ENCODE measurements at places on chromosomes 5 and 9.

DNA sequence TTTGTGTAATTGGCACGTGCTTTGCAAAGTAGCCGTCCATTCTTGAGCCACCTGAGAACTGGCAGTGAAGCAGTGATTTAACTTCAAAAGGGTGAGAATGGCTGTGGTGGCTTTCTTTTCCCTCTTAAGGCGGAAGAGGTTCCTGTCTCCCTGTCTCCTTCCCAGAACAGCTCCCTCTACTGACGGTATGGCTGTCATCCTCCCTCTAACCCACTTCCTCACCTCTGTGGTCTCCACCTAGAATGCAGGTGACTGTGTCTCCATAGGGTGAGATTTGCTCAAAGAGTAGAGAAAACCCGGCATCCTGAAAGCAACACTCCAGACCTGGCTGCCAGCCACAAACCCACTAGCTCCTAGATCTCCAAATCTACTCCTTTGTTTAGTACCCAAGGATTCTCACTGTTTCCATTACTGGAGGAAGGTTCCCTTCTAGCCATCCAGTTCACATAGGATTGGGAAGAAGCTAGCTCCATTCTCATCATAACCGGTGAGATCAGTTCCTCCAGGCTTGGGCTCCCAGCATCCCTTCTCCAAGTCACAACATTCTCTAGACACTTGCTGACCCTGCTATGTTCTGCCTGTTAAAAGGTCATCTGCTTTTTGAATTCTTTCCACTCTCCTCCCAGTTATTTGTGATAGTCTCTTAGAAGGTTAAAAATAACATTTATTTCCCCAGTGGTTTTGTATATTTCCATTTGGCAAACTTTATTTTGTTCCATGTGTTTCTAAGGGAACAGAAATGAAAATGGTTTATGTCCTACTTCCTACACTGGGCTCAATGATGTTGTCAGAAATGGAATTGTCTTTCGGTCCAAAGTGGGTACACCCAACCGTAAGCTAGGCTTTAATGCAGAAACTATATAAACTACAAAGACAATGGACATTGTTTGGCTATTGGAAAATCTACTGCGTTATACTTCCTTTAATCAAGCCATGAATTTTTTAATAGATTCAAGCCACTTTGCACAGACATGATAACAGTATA lies 269.4 kb downstream of the CWC27 start:
- peak; percentile 42 for DNase-seq

GRCh38 chr5:120614531-120615180 lies 150.6 kb downstream of the PRR16 start:
- DNase-seq = no peak

DNA sequence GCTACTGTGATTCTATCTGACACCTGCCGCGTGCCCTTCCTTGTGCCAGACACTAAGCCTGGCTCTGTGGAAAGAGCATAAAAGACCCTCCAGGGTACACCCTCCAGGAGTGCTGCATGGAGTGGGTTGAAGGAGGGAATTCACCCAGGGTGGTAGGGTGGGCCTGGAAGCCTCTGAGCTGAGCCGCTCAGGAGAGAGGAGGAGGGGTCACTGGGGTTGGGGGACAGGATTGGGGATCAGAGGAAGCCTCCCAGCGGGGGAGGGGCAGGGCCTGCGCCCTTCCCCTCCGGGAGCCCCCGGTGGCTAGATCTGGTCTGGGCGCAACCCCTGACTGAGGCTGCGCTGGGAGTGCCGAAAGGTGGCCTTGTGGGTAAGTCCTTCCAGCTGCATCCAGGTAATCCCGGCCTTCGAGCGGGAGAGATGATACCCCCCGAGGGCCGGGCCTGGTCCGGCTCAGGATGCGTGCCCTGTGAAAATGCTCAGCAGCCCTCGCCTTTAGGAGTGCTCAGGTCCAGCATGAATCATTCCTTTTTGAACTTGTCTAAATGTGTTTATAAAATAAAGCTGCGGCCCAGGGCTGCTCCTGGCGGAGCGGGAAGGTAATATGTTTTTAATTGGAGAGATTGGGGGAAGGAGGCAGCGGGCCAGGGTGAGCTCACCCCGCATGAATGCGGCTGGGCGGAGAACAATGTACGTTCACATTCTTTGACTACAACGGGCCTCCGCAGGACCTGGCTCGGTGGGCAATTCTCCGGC lies 118.1 kb upstream of the SMIM23 start:
- peak; percentile 57 for DNase-seq

GRCh38 chr9:69932901-69933300 lies 110.7 kb upstream of the MAMDC2 start:
- peak; percentile 17 for DNase-seq

DNA sequence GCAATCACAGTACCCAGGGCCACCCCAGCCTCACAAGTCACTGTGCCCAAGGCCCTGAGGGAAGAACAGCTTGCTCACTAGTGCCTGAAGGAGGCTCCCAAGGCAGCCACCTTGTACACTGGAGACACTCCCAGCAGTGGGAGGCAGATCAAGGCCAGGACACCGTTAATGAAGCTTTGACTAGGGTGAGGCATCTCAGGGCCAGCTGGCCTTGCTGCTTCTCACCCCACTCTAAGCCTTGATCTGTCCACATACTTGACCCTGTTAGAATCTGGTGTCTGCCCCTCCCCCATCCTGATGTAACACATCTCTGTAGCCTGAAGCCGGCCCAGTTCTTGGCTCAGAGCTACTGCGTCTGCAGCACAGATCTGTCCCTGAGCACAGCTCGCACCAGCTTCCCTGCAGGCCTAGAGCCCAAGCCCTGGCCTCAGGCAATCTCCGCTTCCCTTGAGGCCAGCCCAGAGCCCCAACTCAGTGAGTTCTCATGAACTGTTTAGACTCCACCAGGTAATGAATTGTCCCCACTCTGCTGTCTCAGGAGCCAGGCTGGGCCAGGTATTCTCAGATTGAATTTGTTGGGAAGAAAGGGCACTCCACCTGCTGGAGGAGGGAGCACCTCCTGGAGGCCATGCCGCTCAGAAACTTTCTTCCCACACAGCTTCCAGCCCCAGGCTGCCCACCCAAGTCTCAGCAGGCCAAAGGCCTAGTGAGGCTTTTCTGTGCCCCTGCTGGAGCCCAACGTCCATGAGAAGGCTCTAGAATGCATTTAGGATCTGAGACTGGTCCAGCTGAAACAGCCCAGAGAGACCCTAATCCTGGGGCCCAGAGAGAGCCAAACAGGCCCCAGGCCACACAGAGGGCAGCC lies 13.4 kb upstream of the JADE2 start:
- DNase-seq = peak; percentile 64

- no peak for DNase-seq
Observed at GRCh38 chr9:77714077-77714549, 66.0 kb upstream of the GNA14 start.

DNA sequence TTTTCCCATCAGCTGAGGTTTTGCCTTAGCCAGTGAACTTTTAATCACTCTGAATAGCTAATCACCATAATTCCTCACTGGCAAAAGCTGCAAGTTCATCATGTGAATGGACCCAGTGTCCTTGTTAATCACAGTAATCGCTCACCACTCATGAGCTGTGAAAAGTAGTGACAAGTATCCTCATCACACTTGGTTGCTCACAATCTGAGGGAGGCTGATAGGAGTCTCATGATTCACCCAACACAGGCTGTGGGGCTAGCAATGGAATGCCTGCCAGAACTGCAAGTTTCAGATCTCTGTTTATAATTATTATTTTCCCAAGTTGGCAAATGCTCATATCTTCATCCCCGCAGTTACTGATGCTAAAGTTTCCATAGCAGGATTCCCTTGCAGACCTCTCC lies 467.2 kb downstream of the KIF4B start:
- DNase-seq = no peak

- DNase-seq = no peak
Observed at GRCh38 chr9:120910643-120911042, 16.0 kb downstream of the TRAF1 start.

Measured in Calu3 (cell line).